ENCODE measurements at places on chromosomes 12 and 14.

DNA sequence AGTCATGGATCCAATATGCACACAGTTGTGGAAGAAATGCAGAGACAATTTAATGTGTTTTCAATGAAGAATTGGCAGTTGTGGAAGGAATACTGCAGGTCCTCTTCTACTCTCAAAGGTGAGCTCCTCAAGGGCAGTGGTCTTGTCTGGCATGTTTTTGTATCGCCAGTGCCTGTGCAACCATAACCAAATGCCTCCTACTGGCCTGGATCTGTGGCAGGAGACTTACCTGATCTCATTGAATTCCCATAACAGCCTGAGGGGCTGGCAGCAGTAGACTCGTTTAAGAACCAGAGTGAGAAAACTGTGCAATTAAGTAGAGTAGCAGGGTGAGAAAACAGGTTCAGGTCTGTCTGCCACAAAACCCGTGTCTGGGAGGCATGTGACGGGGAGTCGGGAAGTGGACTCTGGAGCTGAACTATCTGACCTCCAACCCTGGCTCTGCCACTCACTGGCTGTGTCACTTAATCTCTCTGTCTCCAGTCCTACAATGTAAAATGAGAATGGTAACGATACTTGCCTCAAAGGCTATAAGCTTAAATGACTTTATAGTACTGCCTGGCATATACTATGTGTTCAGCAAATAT, 268.2 kb upstream of the SSTR1 start:
- DNase-seq, result no peak

DNA sequence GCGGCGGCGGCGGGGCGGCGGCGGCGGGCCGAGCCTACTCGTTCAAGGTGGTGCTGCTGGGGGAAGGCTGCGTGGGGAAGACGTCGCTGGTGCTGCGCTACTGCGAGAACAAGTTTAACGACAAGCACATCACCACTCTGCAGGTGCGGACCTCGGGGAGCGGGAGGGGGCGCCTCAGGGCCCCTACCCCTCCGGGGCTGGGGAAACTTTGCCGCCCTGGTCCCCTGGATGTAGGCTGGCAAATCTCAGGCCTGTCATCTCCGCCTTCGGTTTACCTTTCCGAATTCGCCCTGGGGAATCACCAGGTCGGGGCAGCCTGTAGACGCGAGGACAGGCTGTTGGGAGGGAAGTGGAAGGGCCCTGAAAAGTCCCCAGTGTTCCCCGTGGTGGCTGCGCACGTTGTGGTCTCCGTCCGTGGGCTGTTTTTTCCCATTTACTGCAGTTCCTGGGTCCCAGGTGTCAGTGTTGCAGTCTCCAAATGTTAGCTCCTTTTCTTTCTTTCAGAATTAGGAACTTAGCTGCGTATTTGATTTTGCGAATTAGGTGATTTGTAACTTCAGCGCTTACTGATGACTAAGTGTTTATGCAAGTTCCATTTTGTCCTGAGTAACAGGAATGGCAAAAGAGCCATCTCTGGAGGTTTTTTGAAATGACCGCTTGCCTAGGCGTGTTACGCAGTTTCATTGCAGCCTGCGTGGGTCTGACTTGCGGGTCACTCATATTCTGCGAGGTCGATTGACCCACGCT, 656 bp downstream of the RAB21 start:
- DNase-seq, result peak; percentile 80

DNA sequence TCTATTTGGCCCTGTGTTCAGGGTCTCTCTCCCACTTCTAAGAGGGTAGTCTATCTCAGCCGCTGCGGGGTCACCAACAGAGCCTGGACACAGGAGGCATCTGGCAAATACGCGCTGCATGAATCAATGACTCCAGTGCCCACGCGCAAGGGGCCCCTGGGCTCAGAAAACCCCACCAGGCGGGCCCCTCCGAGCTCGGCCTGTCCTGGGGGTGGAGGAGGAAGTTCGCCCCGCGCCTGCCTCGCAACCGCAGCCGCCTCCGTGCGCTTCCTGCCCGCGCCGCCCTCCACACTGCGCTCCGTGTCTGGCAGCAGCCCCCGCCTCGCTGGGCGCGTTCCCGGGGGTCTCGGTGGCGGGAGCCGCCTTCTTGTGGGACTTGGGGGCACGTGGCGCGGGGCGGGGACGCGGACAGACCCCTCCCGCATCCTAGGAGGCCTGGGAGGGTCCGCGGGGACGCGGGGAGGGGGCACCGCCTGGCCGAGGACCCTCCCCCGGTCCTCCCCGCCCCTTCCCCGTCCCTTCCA, 811 bp upstream of the FBRSL1 start:
- DNase-seq, result no peak

DNA sequence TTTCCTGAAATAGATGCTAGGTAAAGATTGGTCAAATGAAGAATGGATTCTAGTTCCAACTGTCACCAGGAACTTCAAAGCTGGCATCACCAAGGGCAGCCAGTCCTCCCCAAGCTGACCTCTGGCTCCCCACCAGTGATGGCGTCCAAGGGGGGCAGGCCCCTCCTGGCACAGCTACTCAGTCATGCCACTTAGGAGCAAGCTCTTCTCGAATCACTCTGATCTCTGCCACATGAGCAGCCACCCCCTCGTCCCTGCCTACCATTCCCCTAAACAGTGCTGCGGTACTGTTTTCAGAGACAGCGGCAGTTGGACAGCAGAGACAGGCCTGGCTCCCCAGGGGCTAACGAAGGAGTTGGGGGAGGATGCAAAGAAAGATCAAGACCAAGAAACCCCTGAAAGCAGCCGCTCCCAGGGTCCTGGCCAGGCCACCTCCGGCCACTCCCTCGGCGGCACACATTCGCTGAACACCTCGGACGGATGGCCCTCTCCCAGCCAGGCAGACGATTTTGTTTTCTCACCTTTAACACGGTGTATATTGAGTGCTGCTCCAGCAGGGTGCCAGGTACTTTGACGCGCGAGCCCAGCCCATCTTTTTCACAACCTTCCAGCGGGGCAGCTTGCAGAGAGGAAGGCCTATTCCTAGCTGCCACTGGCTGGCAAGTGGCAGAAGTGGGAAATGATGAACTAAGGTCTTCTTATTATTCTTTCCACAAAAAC, 47.4 kb downstream of the ARL6IP4 start:
- DNase-seq, result no peak

GRCh38 chr12:32398816-32399369, 465 bp upstream of the FGD4 start:
- DNase-seq, result no peak
